Amygdala (tissue), 56 donors: ENCODE measurements at places on chromosomes 13 and 19.

DNA sequence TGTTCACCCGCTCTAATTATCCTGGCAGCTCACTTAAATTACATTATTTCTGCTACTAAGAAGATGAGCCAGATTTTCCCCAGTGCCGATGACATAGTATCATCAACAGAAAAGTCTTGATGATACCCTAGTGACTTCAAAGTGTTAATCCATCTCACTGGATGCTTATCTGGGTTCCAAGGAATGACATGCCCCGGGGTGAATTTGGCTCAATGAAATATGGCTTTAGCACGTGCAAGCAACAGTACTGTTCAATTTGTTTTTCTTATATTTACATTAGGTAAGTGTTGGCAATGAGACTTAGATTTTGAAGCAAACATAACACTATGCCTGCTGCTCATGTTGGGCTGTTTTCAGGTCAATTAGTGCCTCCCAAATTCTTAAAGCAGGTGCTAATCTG, 548.2 kb upstream of the SLITRK1 start:
- no peak for DNase-seq

DNA sequence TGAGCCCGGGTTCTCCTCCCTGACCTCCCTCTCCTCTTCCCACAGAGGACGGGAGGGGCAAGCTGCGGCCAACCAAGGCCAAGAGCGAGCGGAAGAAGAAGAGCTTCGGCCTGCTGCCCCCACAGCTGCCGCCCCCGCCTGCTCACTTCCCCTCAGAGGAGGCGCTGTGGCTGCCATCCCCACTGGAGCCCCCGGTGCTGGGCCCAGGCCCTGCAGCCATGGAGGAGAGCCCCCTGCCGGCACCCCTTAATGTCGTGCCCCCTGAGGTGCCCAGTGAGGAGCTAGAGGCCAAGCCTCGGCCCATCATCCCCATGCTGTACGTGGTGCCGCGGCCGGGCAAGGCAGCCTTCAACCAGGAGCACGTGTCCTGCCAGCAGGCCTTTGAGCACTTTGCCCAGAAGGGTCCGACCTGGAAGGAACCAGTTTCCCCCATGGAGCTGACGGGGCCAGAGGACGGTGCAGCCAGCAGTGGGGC, 162.2 kb downstream of the KDM4B start:
- no peak for DNase-seq

- DNase-seq: peak; percentile 31
Measured at GRCh38 chr13:45851171-45851921, at the start of gene SIAH3. SIAH3 (minus strand) TSS chr13:45851753; CDS start chr13:45851629, 124 bp downstream.

DNA sequence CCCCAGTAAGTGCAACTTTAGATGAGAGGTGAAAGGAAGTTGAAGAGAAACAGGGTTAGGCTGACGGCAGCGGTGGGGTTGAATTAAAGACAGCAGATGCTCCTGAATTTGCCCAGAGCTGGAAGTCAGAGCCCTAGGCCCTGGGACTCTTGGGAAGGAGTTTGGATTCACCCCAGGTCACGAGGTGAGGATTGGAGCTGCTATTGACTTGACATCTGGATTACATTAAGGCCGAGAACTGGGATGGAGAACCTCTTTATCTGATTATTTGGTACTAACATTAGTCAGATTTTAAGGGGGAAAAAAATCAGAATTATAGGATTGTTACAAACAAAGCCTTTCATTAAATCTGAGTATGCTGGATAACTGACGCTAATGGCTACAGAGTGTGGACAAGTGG, 367.2 kb downstream of the ZNF536 start:
- no peak for DNase-seq

DNA sequence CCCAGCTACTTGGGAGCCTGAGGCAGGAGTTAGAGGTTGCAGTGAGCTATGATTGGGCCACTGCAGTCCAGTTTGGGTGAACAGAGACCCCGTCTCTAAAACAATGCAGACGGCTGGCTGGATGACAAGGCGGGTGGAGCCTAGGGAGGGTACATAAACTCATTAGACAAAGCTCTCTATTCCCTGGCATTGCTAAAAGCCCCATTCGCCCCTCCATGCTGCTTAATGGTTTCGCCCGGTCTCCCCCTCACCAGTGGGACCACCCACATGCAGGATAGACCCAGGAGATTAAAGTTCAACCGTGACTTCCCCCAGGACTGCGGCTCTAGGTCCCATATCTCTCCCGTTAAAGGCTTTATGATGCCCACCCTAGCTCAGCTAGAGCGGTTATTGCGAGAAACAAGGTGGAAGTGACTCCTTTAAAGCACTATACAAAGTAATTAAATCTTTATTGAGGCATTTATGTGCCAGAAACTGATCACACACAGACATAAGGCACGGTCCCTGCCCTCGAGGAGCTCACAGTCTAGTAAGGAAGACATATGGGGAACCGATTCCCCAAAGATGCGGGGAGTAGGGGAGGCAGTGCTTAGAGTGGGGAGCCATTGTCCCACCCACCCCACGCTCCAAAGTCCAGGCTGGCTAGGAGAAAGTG, 4.9 kb downstream of the LYPD3 start:
- no peak for DNase-seq

- no peak for DNase-seq
Measured at GRCh38 chr19:28907534-28907933, 305.4 kb downstream of the UQCRFS1 start.
